NCI-H2081 treated with DMSO at 0.1 percent for 48 hours (cell line): ENCODE measurements at places on chromosomes 16 and 17.
A peak's percentile ranks its signal among the peaks of the same experiment; 100 is the strongest.

GRCh38 chr16:84544031-84544773 lies 39.7 kb upstream of the MEAK7 start:
- DNase-seq: peak; percentile 21

- no peak for DNase-seq
These were observed 6.7 kb downstream of the SPACA3 start for GRCh38 chr17:32998111-32998886.

DNA sequence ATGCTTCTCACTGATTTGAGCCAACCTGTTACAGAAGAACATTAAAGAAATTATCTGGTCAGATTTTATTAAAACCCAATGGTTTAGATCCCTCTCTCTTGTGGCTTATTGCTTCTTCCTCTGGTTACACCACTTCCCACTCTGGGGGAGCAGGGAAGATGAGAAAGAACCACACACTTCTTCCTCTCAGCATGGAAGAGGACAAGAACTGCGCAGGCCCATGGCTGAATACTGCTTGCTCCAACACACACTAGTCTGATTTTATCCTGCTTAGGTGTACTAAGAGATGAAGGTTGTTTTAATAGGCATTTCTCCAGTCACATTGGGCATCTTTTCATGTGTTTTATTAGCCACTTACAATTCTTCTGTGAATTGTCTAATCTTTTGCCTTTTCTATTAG lies 27.6 kb downstream of the MAP3K3 start:
- no peak for DNase-seq

- DNase-seq: no peak
These were observed 79.5 kb downstream of the CPPED1 start for GRCh38 chr16:12724226-12724625.

DNA sequence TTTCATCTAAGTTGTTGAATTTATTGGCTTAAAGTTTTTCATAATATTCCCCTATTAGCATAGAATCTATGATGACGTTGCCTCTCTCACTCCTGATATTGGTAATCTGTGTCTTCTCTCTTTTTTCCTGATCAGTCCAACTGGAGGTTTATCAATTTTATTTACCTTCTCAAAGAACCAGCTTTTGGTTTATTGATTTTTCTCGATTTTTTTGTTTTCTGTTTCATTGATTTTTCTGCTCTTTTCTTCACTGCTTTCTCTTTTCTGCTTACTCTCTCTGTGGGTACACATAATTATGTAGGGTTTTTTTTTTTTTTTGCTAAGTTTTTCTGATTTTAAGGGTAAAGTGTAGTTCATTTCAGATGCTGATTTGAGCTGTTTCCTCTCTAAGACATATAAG lies 29.7 kb downstream of the MRTFB start:
- no peak for DNase-seq

- DNase-seq: no peak
These were observed 59.1 kb downstream of the WSB1 start for GRCh38 chr17:27353033-27353460.

- no peak for DNase-seq
These were observed 3.9 kb downstream of the HNF1B start for GRCh38 chr17:37740915-37741314.

DNA sequence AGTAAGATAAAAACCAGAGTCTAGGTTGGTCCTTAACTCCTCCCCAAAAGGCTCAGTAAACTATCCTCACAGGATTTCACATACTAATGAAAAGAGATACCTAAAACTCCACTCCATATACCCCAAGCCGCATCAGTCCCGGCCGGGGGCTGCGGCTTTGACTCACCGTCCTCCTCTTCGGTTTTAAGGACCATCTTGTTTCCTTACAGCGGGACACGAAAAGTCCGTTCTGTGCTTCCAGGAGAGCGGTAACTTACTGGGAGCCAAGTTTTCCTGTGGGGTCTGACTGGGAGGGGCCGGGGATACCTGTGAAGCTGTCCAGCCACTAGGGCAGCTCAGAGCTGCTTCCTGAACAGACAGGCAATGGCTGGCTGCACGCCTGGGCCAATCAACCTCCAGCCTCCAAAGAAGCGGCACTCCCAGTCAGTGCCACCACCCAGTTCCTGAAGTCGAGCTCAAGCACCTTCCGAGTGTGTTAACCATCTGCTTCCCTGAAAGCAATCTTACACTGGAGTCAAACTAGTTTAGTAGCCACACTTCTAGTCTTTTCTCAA lies 45.5 kb downstream of the CYTH1 start:
- no peak for DNase-seq

GRCh38 chr16:53085369-53085843 lies 30.6 kb downstream of the CHD9 start:
- DNase-seq: no peak

DNA sequence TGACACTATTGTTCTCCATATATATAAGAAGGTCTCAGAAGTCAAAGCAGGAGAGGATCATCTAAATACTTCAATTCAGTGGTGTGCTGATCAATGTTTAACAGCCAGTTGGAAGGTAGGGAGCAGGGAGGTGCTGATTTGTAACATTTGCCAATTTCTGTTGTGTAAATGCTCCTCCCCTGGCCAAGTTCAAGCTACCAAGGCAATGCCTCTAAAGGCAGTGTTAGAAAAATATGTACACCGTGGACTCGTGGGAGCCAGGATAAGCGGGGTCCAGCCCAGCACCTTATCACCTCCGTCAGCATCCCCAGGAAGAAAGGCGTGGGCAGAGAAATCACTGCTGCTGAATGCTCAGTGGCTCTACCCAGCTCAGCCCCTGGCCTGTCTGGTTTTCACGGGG lies 75.3 kb upstream of the COX10 start:
- DNase-seq: no peak
